ENCODE measurements at places on chromosomes 2 and 18. TPM values are rescaled to one million over a fixed set of nuclear protein-coding genes. Genes with fewer than 3 reads are reported as not detected.

PRKAG3 gene
- not detected for total RNA-seq

MRPL44 gene
- total RNA-seq = 33.4 TPM

MATN3 gene
- total RNA-seq = 1.3 TPM

ZNF804A gene
- 0.41 TPM for total RNA-seq

CGREF1 gene
- 2.1 TPM for total RNA-seq

MPP4 gene
- 0.18 TPM for total RNA-seq

IL37 gene
- not detected for total RNA-seq

GREB1 gene
- 143 TPM for total RNA-seq

SLC19A3 gene
- 0.54 TPM for total RNA-seq

SAG gene
- total RNA-seq = not detected

COQ10B gene
- total RNA-seq = 9.1 TPM

LCT gene
- 0.19 TPM for total RNA-seq

AFF3 gene
- total RNA-seq = 20.9 TPM

ANKRD30BL gene
- not detected for total RNA-seq
